ENCODE measurements at places on chromosomes 12 and 14.
A peak's percentile ranks its signal among the peaks of the same experiment; 100 is the strongest.

GRCh38 chr12:124126950-124127655 lies 154.1 kb downstream of the ZNF664 start:
- no peak for DNase-seq

GRCh38 chr12:19058235-19059021 lies 71.1 kb upstream of the PLEKHA5 start:
- no peak for DNase-seq

- DNase-seq, result peak; percentile 38
These were observed 72.9 kb upstream of the LTA4H start for GRCh38 chr12:96108321-96108720.

DNA sequence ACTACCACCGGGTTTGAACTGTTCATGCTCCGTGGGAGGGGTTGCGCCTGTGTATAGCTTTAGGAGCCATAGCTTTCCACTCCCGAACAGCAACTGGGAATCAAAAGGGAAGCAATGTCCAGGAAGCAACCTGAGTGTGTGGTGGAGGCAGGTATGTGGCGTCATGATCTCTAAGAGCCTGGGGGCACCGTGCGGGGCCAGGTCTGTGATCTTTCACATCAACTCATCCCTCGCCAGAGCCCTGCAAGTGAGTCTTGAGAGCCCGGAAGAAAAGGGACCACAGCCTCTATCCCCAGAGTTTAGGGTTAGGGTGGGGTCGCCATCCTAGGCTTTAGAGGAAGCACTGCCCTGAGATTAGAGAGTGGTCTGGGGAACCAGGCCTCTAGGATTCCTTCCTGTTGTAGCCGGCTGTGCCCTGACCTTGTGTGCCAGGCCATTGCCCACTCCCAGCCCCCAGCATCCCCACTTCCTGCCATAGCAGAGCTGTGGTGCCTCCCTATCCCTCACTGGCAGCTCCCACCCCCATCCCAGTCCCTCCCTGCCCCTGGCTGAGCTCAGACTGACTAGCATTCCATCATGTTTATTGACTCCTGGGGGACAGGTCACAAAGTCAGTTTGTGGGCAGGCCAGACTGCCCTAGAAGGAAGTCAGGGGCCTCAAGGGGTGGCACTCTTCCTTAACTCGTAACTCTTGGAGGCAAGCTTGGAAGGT lies 745 bp upstream of the ADCY4 start:
- DNase-seq, result no peak

DNA sequence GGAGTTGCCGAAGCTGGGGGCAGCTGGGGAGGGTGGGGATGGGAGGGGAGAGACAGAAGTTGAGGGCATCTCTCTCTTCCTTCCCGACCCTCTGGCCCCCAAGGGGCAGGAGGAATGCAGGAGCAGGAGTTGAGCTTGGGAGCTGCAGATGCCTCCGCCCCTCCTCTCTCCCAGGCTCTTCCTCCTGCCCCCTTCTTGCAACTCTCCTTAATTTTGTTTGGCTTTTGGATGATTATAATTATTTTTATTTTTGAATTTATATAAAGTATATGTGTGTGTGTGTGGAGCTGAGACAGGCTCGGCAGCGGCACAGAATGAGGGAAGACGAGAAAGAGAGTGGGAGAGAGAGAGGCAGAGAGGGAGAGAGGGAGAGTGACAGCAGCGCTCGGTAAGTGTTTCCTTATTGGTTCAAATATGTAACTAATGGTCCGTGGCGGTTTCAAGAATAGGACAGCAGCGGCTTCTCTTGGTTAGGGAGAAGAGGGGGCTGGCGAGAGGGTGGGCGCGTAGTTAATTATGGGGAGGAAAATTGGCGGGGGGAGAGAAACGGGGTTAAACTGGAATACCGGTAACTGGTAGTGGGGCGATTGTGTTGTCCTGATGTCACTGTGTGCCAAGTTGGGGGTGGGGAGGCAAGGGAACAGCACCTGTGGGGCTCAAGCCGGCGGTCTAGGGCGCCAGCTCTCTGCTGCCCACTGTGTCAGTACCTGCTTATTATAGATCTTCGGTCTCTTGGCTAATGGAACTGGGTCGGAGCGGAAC lies 8.4 kb downstream of the HOXC8 start:
- DNase-seq, result no peak

GRCh38 chr12:64400041-64400440 lies 4.2 kb upstream of the XPOT start:
- DNase-seq, result no peak

DNA sequence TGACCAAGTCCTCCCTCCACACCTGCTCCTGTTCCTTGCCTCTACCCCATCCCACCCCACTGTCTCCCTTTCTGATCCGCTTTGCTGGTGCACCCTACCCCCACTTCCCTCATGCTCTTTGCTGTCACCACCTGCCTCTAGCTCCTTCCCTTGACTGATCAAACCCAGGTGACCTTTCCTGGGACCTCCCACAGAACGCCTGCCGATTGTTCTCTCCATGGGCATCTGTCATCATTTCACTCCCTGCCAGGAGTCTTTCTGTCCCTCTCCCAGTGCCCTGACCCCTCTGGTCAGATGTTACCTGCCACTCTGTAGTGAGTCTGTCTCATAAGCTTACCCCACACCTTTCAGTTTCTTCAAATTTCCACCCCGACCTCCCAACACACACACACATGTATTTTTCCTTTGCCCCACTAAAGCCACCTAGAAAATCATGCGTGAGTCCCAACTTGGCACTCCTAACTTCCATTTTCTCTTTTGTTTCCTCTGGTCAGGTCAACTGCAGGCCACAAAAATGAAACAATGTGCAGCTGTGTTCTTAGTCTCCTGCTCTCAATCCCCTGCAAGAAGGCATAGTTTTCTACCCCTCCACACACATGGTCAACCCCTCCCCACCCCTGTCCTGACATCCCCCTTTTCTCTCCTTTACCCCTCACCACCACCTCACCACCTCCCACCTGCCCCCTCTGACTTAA lies 229.8 kb downstream of the DPF3 start:
- DNase-seq, result no peak

DNA sequence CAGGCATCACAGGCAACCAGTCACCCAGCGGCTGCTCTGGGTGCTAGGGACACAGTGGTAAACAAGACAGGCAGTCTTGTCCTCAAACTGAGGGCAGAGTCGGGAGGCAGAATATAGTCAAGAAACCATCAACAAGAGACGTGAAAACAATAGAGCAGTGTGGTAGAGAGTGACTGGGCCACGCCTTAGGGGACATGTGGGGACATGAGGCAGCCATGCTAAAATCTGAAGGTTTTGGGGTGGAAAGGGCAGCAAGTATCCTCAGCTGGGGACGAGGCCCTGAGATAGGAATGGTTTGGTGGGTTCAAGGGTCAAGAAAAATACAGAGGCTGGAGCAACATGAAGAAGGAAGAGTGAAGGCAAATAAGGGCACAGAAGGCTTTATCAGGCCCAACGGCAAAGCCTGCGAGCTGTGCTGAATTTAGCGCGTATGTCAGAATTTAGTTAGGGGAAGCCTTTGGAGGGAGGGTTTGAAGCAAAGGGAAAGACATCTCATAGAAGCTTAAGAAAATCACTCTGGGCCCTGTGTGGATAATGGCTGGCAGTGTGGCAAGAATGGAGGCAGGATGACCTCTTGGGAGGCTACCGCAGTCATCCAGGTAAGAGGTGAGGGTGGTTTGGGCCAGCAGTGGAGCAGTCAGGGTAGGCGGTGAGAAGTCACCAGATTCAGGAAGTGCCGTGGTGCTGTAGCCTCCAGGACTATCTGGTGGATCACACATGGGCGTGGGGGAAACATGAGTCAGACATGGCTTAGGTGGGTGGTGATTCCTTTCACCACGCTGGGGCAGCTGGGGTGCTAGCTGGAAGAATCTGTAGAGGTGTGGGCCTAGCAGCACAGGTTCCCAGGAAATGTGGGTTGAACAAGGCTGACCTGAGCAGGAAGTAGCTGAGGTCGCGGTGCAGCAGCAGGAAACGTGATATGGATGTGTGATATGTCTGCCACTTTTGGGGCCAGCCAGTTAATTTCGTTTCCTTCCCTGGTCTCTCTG lies 3.0 kb downstream of the EVL start:
- peak; percentile 76 for DNase-seq

GRCh38 chr14:91256661-91257060 lies 12.2 kb upstream of the GPR68 start:
- DNase-seq, result no peak

DNA sequence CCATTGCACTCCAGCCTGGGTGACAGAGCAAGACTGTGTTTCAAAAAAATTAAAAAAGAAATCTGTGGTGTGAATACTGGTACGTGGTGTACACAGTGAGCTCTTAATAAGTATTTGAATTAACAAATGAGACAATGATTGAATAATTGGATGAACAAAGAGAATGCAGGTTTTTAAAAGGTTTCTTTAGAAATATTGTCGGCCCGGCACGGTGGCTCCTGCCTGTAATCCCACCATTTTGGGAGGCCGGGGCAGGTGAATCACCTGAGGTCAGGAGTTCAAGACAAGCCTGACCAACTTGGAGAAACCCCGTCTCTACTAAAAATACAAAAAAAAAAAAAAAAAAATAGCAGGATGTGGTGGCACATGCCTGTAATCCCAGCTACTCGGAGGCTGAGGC lies 6.6 kb downstream of the HIF1A start:
- no peak for DNase-seq

DNA sequence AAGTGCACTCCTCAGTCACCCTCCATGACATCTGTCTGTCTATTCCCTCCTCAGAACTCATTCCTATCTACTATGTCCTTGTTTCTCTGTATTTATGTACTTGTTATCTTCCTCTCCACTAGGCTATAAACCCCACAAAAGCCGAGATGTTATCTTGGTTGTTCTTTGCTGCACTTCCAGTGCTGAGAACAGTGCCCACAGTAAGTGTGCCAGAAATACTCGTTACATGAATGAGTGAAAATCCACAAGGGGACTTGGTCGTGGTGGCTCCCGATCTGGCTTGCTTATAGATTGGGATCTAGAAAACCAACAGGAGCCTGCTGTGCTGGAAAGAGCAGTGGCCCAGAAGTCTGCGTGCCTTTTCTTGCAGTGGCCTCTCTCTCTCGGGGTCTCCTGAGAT lies 111.9 kb upstream of the PRMT8 start:
- DNase-seq, result no peak

- no peak for DNase-seq
These were observed 280.4 kb upstream of the GRIP1 start for GRCh38 chr12:66959276-66959675.

- DNase-seq, result no peak
These were observed 96.6 kb downstream of the ZFP36L1 start for GRCh38 chr14:68696266-68696665.

DNA sequence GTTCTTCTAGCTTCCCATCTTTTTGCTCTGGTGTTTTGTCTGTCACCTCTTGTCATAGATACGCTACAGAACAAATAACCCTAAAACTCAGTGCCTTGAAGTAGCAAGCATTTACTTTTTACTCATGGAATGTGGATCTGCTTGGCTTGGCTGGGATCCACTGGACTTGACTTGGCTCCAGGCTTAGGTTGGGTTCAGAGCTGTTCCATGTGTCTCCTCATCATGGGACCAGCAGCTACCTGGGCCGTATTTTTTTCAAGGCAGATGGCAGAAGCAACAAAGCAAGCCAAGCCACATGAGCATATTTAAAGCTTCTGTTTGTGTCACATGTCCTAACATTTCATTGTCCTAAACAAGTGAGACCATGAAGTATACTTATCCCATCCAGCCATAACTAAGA lies 48.7 kb upstream of the ATF1 start:
- DNase-seq, result no peak

GRCh38 chr12:94320109-94320508 lies 139.6 kb downstream of the CEP83 start:
- DNase-seq, result no peak

- no peak for DNase-seq
These were observed 5.6 kb downstream of the PYM1 start for GRCh38 chr12:55922126-55922525.

GRCh38 chr14:62308891-62309290 lies 546.7 kb downstream of the SNAPC1 start:
- no peak for DNase-seq

DNA sequence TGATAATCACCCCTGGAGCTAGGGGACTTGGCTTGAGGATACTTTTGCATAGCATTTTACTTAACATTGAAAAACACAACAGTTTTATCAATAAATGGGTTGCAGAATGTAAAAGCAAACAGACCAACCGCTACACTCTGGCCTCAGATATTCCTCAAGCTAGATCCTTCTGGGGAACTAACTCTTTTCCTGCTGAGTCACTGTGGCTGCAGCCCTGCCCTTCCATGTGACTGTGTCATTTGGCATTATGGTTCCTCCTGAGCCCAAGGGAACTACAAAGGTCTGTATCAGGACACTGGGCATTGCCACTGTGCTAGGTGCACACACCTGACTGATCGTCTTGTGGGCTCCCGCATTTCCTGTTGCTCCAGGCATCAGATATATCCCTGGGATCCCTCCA lies 56.6 kb downstream of the TTC9 start:
- DNase-seq, result no peak

- no peak for DNase-seq
These were observed 158.6 kb downstream of the SLC41A2 start for GRCh38 chr12:104799458-104799857.

DNA sequence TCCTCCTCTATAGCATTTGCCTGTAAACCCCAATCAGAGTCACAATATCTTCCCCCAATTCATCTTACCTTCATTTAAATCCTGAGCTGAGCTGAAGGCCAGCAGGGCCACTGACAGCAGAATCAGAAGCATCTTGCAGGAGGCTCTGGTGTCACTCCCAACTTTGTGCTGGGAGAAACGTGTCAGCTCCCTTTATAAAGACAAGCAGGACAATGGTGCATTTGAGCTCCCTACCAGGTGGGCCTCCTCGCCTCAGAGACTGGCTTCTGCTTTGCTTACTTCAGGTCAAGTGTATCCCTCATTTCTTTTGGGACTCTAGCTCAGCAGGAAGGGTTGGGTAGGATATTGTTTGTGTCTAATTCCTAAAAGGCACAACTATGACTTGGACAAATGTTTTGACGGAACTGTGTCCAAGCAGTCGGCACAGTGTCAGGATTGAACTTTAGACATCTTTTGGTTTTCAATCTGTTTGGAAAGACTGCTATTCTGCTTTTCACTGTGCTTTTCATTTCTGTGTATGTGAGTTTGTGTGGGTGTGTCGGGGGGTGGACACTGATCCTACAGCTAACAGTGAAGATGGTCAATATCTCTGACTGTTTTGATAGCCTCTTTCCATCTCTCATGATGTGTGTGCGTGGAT lies at the start of gene PRH1:
Gene PRH1, minus strand, starts transcription at position 170 of the 640 bp plus-strand sequence. Its CDS starts 38 bp downstream, at position 132.
- DNase-seq, result no peak

GRCh38 chr12:100127766-100128511 lies 14.7 kb downstream of the BLTP3B start:
- DNase-seq, result peak; percentile 95

GRCh38 chr12:69903548-69903947 lies 78.5 kb downstream of the MYRFL start:
- no peak for DNase-seq
